ENCODE measurements at places on chromosomes 6 and 20.

DNA sequence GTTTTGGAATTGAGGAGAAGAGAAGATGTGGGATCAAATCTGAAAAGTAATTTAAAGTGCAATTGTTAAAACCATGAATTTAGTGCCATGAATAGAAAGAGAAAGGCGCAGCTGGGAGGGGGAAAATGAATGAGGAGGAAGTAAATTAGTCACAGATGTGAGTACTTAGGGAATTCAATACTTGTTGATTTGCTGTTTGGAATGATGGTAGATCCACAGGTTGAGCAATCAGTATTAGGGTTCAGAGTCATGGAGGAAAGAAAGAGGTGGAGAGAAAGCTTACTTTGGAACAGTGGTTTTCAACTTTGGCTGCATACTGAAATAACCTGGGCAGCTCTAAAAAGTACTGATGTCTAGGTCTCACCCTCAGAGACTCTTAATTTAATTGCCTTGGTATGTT is 229.7 kb upstream of the ASCC3 start:
- DNase-seq: no peak

GRCh38 chr6:43277643-43278523 is 20.2 kb upstream of the SLC22A7 start:
- DNase-seq: peak; percentile 86

GRCh38 chr6:37877373-37878149 is 58.0 kb downstream of the ZFAND3 start:
- no peak for DNase-seq

GRCh38 chr20:829551-829950 is 4.0 kb upstream of the FAM110A start:
- no peak for DNase-seq

DNA sequence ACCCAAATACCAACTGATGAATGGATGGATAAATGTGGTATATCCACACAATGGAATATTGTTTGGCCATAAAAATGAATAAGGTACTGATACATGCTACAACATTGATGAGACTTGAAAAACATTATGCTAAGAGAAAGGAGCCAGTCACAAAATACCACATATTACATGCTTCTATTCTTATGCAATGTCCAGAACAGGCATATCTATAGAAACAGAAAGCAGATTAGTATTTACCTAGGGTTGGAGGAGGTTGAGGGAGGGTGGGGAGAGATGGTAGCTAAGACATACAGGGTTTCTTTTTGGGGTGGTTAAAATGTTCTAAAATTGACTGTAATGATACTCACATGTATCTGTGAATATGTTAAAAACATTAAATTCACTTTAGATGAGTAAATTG is 24.8 kb upstream of the TBX18 start:
- DNase-seq: no peak

GRCh38 chr20:62638679-62639406 is 3.5 kb upstream of the SLCO4A1 start:
- DNase-seq: no peak
